ENCODE measurements at places on chromosomes 1 and 21. TPM values are rescaled to one million over a fixed set of nuclear protein-coding genes. Genes with fewer than 3 reads are reported as not detected.

The TEX38 gene
- total RNA-seq, result not detected

The SLC35D1 gene
- 8.9 TPM for total RNA-seq

The ASPM gene
- under 0.01 TPM for total RNA-seq

The ERMAP gene
- total RNA-seq, result 7.9 TPM

The CR1L gene
- not detected for total RNA-seq

The LRRN2 gene
- 14.7 TPM for total RNA-seq

The ARHGEF16 gene
- 0.49 TPM for total RNA-seq

The MIXL1 gene
- not detected for total RNA-seq

The KRTAP19-1 gene
- not detected for total RNA-seq

The SPRR3 gene
- total RNA-seq, result not detected

The ITLN1 gene
- not detected for total RNA-seq

The NCAM2 gene
- 8.6 TPM for total RNA-seq
